ENCODE measurements at places on chromosomes 12 and 14.

GRCh38 chr14:45793081-45793480 lies 540.1 kb upstream of the MIS18BP1 start:
- DNase-seq: no peak

DNA sequence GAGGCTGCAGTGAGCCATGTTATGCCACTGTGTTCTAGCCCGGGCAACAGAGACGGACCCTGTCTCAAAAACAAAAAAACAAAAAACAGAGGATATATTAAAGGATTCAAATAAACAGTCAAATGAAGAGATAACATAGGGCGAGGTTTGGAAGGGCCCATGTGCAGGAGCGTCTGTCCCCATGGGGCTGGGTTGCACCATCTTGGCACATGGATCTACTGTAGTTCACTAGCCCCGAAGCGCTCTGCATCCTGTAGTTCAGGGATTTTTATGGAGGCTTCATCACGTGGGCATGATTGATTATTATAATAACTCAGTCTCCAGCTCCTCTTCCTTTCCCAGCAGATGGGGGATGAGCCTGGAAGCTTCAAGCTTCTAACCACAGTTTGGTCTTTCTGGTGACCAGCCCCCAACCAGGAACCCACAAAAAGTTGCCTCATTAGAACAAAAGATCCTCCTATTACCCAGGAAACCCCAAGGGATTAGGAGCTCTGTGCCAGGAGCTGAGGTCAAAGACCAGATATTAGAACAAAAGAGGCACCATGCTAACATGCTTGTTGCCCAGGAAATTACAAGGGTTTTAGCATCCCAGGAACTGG lies 59.9 kb downstream of the HCAR2 start:
- DNase-seq: no peak

- DNase-seq: no peak
Measured at GRCh38 chr12:65911321-65911720, 87.0 kb downstream of the HMGA2 start.

DNA sequence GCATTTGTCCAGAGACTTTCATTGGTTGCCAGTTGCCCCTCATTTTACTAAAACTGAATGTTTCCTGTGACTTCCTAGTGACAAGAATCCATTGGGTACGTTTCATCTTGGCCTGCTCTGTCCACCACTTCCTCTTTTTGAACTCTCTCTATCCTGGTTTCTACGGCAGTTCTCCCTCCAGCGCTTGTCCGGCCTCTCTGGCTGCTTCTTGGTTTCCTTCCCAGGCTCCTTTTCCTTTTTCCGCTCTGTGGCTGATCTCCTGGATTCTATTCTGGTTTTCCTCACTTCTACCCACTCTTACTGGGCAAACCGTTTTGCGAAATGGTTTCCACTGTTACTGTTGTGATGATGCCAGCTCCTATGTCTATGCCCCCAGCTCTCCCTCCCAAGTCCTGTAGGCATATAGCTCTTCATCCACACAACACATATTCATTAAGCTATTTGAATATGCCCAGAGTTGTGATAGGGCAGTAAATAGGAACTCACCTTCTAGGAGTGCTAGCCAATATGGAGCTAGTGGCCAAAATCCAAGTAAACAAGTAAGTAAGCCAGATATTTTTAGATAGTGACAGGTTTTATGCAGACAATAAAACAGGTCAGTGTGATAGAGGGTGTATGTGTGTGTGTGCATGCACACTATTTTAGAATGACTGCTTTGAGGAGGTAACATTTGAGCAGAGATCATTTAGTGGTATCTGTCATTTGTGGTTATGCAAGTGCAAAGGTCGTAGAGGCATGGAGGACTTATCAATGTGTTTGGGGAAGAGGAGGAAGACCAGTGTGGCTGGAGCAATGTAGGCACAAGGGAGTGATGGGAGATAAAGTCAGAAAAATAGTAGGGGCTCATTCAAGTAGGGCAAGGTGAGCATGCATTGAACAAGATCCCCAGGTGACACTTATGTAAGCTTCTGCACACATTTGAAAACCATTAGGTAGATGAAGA lies 27.9 kb upstream of the CTDSP2 start:
- DNase-seq: no peak

- no peak for DNase-seq
Measured at GRCh38 chr14:68408680-68409079, 384.2 kb downstream of the ZFP36L1 start.

DNA sequence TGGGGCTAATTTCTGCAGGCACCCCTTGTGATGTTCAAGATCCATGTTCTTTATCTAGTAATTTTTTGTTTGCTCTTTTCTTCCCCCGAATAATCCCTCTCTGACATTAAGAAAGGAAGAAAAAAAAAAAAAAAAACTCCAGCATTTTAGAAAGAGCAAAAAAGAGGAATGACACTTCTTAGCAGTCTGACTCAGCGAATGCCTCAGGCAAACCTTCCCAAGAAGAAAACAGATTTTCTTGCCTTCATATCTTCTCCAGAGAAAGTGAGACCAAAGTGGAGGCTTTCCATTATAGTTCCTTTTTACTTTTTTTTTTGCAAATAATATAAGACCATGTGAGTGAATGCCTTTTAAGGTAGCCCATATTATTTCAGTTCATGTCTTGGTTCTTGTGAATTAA lies 479.0 kb upstream of the SYT1 start:
- DNase-seq: no peak
